Inflammatory macrophage treated with lipopolysaccharide for 1 hour (primary cell): ENCODE measurements at places on chromosomes 1 and 21.

DNA sequence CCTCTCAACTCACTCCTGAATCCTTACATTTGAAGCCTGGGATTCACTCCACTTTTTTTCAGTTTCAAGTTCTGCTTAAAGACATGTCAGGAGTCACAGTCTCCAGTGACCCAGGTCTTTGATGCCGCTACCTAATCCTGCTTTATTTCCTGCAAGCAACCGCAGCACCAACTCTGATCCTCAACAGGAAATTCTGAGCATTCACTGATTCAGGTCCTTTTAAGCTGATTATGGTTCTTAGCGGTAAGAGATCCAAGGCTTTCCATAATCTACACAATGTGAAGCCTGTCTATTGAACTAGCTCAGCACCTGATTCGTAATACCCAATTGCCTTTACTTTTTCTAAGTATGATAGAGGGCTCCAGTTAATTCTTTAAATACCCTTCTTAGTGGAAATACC lies 43.7 kb upstream of the PIGC start:
- DNase-seq: no peak

DNA sequence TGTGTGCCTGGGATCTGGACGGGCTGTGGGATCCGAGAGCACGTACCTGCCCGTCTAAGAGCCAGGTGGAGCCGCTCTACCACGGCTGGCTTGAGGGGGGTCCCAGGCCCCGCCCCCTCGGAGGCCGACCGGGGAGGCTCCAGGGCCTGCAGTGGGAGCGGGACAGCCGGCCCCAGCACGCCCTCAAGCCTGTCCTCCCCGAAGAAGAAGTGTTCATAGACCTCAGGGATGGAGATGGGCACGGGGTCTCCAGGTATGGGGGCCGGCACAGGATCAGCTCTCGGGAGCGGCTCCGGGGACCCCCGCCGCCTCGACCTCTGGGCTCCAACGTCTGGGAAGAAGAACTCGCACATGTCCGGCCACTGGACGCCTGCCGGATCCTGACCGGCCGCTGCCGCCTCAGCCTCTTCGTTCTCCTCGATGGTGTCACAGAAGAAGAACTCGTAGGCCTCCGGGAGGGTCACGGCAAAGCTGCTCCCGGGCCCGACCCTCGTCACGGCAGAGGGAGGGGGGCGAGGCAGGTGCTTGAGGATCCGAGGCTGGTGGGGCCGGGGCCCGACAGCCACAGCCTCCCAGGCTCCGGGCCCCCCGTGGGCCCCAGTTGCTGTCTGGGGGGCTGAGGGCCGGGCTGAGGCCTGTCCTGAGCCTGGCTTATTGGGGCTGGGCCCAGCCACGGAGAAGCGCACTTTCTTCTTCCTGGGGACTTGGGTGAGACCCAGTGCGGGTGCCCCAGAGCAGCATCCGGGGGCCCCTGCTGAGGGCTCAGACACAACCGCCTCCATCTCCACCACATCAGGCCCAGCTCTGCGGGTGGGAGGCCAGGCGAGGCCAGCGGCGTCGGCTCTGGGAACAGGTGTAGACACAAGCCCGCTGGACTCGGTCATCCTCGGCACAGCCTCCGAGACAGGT lies 2.8 kb downstream of the PERM1 start:
- DNase-seq: no peak

DNA sequence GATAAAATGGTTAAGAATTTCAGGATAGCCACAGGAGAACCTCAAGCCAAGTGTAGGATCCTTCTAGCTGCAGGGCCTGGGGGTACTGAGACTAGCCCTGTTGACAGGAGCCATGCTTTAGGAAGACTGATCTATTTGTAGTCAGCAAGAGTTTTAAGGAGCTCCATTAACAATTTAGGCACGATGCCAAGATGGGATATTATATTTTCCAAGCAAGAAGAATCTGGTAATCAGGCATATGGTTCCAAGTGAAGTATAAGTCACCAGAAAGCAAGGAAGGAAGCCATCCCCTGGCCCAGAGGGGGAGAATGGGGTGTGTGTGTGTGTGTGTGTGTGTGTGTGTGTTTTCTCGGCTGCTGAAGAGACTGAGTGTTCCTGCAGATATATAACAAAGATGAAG lies 7.0 kb downstream of the IFNAR2 start:
- no peak for DNase-seq

DNA sequence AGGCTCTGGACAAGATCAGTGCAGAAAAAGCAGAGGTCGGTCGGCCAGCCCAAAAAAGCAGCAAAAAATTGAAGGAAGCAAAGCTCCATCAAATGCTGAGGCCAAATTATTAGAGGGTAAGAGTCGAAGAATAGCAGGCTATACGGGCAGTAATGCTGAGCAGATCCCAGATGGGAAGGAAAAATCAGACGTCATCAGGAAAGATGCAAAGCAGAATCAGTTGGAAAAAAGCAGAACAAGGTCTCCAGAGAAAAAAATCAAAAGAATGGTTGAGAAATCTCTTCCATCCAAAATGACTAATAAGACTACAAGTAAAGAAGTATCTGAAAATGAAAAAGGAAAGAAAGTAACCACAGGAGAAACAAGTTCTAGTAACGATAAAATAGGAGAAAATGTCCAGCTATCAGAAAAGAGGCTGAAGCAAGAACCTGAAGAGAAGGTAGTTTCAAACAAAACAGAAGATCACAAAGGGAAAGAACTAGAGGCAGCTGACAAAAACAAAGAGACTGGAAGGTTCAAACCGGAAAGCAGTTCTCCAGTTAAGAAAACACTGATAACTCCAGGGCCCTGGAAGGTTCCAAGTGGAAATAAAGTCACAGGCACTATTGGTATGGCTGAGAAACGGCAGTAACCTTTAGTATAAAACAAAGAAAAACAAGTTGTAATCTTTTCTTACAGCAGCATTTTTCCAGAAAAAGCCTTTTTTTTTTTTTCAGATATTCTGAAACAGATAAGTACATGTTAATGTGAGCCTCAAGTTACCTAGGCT lies 75.7 kb downstream of the PHTF1 start:
- DNase-seq: peak; percentile 42

- DNase-seq: peak; percentile 71
Observed at GRCh38 chr1:89942825-89943658, 51.9 kb upstream of the ZNF326 start.

DNA sequence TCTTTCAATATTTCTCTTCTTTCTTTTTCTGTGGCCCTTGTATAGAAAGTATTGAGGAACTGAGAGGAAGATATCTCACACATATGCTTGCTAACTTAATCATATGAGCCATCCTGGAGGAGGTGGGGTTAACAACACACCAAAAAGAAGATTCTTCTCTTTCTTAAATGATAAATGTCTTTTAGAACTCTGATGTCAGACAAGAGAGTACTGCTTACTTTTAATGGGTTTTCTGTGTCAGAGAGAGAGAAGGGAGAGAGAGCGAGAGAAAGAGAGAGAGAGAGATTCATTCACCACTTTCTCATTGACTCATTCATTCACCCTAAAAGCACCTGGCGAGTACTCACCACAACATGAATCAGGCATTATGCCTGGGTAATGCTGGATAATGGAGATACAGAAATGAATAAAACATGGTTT lies 250.3 kb upstream of the SGIP1 start:
- DNase-seq: no peak

- DNase-seq: no peak
Observed at GRCh38 chr1:45739137-45739536, 11.3 kb downstream of the IPP start.

DNA sequence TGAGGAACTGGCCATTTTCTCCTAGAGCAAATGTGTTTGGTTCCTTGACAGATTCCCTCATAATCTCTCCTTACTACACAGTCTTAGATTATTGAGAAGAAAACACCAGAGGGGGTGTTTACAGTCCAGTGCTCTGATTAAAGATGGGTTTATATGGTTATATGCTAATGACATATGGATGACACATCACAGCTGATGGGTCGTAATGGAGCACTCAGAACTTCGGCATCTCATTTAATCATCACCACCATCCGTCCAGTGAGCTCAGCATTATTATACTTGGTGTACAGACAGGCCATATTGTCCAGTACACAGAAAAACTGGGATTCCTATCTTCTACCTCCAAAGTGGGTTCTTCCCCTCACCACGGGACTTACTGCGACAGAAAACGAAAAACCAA lies 22.3 kb upstream of the NR5A2 start:
- DNase-seq: no peak

DNA sequence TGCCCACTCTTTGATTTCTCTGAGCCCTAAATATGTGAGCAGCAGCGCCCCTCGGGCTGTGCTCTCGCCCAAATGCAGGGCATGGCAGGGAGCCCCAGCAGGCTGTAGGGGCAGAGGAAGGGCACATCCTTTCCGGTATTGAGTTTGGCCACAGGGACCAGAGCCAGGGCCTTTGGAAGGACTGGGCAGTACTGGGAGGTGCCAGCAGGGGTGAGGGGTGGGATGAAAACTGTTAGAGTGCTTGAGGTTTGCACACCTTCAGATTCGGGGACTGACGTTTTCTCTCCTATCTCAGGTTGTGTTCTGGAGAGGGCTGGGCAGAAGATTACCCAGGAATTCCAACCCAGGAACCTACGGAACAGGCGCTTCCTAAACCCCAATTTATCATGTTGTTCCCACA lies 2.2 kb upstream of the ATP1A2 start:
- no peak for DNase-seq

DNA sequence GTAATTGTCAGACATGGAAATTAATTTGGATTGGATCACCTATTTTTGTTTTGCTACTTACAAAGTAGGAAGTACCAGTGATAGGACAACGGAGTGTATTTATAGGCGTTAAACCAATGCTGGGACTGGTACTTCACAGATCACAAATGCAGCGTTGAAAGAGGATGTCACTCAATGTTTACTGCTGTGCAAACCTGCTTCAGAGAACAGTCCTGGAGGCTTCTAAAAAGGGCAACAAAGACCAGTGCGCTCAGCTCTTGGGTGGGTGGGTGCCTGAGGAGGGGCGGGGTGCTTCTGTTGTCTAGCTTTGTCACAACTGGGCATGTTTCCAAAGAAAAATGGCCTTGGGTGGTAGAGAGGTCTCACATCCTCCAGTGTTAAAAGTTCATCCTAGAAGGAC lies 2.1 kb downstream of the C1orf21 start:
- no peak for DNase-seq

DNA sequence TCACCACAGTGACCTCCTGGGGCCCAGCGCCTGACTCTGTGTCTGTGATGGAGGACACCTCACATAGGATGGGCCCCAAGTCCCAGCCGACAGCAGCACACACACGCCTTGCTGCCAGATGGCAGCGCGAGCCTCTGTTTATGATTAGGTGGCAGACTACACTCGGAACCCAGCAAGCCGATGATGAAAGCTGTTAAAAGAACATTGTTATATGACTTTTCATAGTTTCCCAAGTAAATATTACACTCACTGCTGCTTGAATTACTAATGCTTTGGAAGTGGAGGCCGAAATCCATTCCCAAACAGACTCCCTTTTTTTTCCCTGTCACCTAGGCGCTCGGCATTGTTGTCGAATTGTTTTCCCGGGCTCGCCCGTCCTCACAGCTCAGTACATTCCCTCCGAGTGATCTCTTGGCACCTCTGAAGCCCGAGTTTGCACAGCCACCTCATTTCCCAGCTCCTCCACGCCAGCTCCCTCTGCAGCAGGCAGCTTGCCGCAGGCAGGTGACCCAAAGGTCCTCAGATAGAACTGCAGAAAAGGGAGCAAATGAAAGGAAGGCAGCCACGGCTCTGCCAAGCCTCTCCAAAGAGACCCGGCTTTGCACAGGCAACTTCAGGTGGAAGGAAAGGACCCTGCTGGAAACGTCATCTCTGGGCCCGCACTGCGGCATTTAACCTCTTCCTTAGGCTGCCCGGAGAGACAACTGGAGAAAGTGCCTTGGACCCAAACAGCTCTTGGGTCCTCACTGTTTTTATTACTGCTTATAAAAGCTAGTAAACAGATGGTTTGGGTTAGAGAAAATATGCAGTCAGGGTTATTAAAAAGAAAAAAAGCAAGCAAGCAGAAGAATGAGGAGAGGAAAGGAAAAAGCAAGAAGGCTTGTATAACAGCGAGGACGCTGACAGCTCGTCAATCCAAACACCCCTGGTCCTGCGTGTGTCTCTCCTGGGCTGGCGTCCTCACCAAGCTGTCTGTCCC lies 72.2 kb upstream of the SLC25A33 start:
- DNase-seq: no peak
